ENCODE measurements at places on chromosomes 5 and 9.

- H3K27me3 ChIP-seq, result no peaks in the 10 kb centered on the region
- H3K4me1 ChIP-seq, result no peaks in the 10 kb centered on the region
- DNase-seq, result no peak
- H3K4me3 ChIP-seq, result no peak overlapping the region
These were observed 429.9 kb downstream of the NR2F1-AS1 start for GRCh38 chr5:93151121-93151520.

DNA sequence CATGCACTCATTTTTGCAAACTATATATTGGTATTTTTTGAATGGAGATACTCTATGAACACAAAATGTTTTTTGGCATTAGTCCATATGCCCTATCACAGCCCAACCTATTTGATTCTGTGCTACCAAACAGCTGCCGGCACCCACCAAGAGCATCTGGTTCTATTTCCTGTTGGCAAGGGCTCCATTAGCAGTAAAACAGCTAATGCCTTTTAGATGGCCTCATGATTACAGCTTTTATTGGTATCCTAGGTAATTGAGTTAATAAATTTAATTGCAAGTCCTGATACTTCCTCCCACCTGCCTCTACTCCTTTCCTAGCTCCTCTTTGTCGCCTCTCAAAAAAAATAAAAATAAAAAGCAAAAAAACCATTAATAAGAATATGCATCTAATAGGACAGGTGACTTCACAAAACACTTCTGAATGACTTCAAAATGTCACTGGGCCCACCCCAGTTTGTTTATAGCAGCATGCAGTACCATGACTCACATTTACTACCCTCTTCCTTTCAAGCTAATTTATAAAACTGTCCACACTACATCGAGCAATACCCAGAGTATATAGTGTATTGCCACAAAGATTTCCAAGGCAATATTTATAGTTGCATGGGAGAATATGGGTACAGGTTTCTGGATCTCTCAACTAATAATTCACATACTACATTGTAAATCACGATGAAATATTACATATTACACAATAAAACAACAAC lies 620.4 kb downstream of the SLCO4C1 start:
- no peak overlapping the region for H3K27ac ChIP-seq
- H3K36me3 ChIP-seq, result no peaks in the 10 kb centered on the region
- H3K4me3 ChIP-seq, result no peak overlapping the region
- no peaks in the 10 kb centered on the region for H3K4me1 ChIP-seq
- no peak for DNase-seq
- no peaks in the 10 kb centered on the region for H3K27me3 ChIP-seq

DNA sequence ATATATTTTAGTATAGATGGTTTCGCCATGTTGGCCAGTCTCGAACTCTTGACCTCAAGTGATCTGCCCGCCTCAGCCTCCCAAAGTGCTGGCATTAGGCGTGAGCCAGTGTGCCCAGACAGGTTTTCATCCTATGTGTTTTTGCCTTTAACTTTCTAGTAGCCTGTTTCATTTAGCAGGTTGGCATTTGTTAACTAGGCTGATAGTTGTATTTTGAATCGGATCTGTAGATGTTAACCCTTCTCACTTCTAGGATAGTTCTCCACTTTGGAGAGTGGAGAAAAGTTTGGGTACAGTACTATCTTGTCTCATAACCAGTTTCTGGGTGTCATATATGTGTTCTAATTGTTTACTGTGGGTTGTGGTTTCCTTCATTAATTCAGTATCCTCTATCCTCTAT lies 7.3 kb upstream of the FGF18 start:
- H3K4me1 ChIP-seq, result no peaks in the 10 kb centered on the region
- no peak overlapping the region for H3K27ac ChIP-seq
- H3K27me3 ChIP-seq, result no peaks in the 10 kb centered on the region
- no peak for DNase-seq

DNA sequence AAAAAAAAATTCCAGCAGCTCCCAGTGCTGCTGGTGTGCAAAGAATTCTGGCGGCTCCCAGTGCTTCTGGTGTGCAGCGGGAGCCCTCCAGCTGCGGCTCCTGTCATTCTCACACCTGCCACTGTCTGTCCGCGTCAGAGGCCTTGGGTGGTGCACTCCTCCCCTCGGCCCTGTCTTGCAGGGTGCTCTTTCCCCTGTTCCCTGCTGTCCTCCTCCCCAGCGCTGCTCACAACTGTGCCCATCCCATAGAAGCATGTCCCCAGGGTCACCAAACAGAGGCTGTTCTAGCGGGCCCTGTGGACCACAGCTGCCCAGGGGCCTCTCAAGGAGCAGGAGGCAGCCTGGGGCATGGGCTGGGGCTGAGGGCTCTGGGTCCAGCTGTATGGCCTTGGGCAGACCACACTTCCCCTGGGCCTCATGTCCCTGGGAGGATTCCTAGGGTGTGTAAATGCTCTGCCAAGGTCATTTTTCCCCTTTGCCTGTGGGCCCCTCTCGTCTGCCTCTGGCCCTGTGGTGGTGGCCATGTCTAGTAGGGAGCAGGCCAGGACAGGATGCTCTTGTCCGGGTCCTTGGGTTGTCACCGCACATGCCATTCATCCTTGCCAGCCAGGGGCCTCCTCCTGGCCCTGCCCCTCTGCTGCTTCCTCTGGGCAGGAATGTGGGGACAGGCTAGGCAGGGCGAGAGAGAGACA lies 68.2 kb downstream of the PHF2 start:
- H3K27me3 ChIP-seq, result no peaks in the 10 kb centered on the region
- no peaks in the 10 kb centered on the region for H3K36me3 ChIP-seq
- H3K4me3 ChIP-seq, result no peak overlapping the region
- H3K27ac ChIP-seq, result no peak overlapping the region

DNA sequence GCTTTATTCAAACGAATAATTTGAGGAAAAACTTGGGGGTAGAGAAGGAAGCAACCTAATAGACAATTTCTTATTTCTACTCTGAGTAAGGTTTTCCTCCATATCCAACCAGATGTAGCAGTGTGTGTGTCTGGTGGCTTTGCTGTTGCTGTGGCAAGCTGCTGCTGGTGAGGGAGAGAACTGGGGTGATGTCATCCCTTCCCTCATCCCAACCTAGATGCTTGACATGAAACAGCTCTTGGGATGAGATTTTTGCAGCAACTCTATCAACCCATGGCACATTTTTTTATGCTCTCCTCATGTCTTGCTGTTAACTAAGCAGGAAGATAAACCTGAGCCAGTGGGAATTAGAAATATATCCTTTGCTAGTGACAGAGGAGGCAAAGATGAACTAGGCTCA lies 135.8 kb downstream of the PCSK1 start:
- DNase-seq, result no peak
- H3K27ac ChIP-seq, result no peak overlapping the region
- no peaks in the 10 kb centered on the region for H3K4me1 ChIP-seq

DNA sequence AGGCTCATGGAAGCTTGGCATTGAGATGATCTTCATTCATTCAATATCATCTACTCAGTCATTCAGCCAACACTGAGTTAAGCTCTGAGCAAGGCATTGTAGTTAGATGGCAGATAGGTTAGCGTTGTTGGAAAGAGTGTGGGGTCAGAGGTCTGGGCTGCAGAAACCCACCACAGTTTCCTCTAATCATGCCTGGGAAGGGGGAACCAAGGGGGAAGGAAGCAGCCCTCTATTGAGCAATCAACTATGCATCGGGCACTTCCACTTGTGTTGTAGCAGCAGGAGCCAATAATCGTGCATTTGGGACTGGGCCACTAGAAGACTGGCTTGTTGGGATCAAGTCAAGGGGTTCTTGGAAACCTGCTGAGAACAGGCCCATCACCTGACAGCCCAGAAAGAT lies 139.1 kb downstream of the PIP5K1B start:
- H3K27me3 ChIP-seq, result no peaks in the 10 kb centered on the region
- H3K36me3 ChIP-seq, result no peaks in the 10 kb centered on the region
- H3K4me3 ChIP-seq, result no peak overlapping the region
- no peak overlapping the region for H3K27ac ChIP-seq

GRCh38 chr5:158995694-158996173 lies 104.0 kb downstream of the EBF1 start:
- H3K4me3 ChIP-seq, result no peak overlapping the region
- peak; percentile 55 for DNase-seq
- H3K4me1 ChIP-seq, result peaks cover 25% of the 10 kb centered on the region
- H3K27me3 ChIP-seq, result no peaks in the 10 kb centered on the region
- H3K27ac ChIP-seq, result peak overlapping the region; percentile 59

DNA sequence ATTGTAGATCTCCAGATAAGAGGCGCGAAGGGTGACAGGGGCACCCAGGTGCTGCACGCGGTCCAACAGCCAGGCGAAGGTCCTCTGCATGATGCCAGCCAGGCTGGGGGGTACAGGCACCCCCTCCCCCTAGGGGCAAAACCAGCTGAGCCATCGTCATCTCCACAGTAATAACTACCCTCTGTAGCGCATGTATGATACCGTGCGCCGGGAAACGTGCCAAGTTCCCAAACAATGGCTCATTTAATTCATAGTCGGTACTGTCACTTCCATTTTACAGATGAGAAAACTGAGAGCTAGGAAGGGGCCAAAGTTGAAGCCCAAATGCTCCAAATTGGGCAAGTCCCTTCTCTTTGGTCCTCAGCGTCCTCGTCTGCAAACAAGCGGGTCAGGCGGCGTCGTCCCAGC lies 1.5 kb downstream of the KIF12 start:
- H3K36me3 ChIP-seq, result no peaks in the 10 kb centered on the region
- H3K4me3 ChIP-seq, result peak overlapping the region; percentile 35
- H3K4me1 ChIP-seq, result peaks cover 5% of the 10 kb centered on the region
- no peak overlapping the region for H3K27ac ChIP-seq

- DNase-seq, result no peak
- H3K4me3 ChIP-seq, result no peak overlapping the region
- H3K27ac ChIP-seq, result no peak overlapping the region
- no peaks in the 10 kb centered on the region for H3K36me3 ChIP-seq
- no peaks in the 10 kb centered on the region for H3K27me3 ChIP-seq
These were observed 218.1 kb upstream of the CD180 start for GRCh38 chr5:67414712-67415111.

DNA sequence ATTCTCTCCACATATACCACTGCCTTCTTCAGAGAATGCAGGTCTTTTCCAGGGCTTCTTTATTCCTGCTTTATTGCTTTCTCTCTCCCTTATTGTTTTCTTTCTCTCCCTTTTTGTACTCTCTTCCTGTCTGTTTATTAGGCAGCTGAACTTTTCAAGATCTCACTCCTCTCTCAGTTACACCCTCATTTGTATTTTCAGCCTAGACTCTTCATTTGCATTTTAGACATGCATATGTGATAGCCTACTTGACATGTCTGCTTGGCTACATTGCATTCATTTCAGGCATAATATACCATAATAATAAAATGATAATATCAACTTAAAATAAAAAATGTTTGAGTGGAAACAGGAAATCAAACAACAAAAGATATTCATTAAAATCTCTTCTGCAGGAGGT lies 377.9 kb upstream of the TNC start:
- no peak overlapping the region for H3K27ac ChIP-seq
- no peak overlapping the region for H3K4me3 ChIP-seq
- H3K4me1 ChIP-seq, result no peaks in the 10 kb centered on the region

GRCh38 chr5:17838469-17838868 lies 204.2 kb downstream of the TAF11L14 start:
- no peaks in the 10 kb centered on the region for H3K36me3 ChIP-seq
- DNase-seq, result no peak
- H3K27ac ChIP-seq, result no peak overlapping the region
- H3K4me3 ChIP-seq, result no peak overlapping the region
- H3K4me1 ChIP-seq, result no peaks in the 10 kb centered on the region
- H3K27me3 ChIP-seq, result no peaks in the 10 kb centered on the region

DNA sequence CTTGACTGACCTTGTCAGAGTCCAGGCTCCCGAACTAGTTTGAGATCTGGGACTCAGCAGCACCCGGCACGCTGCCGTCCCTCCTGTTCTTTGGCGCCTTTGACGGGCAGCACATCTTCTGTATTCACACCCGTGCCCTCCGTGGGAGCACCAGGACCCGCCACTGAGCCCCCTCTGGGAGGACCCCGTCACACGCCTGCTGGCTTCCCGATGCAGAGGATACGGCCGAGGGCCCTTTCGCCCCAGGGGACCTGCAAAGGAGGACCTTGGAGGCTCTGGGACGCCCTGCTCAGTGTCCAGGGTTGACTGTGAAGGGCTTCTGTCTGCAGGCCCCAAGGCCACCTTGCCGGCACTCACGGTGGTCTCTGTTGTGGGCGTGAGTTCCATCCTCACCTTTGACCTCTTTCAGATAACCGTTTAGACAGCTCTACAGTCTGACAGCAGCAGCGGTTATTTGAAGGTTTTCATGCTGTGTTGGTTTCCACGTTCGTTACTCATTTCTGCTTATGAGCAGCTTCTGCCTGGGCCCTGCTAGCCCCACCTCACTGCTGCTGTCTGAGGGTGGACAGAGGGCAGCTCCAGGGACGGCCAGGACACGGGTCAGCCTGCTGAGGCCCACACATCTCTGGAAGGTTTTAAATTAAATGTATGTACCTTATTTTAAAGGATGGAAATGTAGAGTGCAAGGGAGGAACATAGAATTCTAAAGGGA lies 12.6 kb upstream of the EXOC3 start:
- no peak overlapping the region for H3K4me3 ChIP-seq
- no peak overlapping the region for H3K27ac ChIP-seq
- no peak for DNase-seq
- no peaks in the 10 kb centered on the region for H3K4me1 ChIP-seq

GRCh38 chr5:137310051-137310730 lies 188.9 kb downstream of the SPOCK1 start:
- H3K4me1 ChIP-seq, result no peaks in the 10 kb centered on the region
- H3K27ac ChIP-seq, result no peak overlapping the region
- DNase-seq, result no peak
- H3K36me3 ChIP-seq, result no peaks in the 10 kb centered on the region
- H3K27me3 ChIP-seq, result no peaks in the 10 kb centered on the region
- no peak overlapping the region for H3K4me3 ChIP-seq

DNA sequence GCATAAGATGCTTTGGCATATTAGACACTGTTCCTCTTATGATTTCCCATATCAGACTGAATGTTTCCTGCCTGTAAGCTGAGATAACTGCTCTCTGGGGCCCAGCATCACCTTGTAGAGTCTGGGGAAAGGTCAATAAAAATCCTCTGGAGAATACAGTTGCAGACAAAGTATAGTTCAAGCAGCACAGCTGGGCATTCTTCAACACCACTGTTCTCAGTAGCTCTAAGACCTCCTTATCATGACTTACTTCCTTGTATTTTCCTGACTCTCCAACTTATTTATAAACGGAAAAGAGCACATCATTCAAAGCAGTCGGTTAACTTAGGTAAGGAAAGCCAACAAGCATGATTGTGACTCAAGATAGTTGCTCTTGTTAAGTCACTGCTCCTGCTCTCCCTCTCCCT lies 208.7 kb upstream of the RASEF start:
- H3K36me3 ChIP-seq, result no peaks in the 10 kb centered on the region
- no peak overlapping the region for H3K27ac ChIP-seq
- no peak overlapping the region for H3K4me3 ChIP-seq

DNA sequence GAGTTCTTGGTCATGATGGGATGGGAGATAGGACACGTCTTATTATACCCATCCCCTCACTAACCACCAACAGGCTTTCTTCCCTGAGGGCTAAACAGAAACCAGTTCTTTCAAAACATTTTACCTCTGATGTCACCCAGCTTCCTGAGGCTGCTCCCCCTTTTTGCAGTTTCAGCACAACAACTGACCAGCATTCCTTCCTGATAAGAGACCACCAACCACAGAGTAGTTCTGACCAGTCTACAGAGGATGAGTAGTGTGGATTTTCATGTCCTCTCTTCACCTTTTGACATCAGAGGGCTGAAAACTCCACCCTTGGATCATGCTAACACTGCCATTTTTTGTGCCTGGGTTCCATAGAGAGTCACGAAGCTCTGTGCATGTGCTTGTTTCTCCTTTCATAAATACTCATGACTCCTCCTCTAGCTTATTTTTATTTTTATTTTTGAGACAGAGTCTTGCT lies 82.6 kb downstream of the OSTF1 start:
- peaks cover 13% of the 10 kb centered on the region for H3K36me3 ChIP-seq
- no peak for DNase-seq
- no peak overlapping the region for H3K4me3 ChIP-seq
- no peaks in the 10 kb centered on the region for H3K27me3 ChIP-seq

GRCh38 chr9:130940693-130941576 lies 1.9 kb upstream of the FIBCD1 start:
- peaks cover 32% of the 10 kb centered on the region for H3K4me1 ChIP-seq
- H3K27me3 ChIP-seq, result peaks cover 40% of the 10 kb centered on the region
- DNase-seq, result peak; percentile 76
- H3K36me3 ChIP-seq, result no peaks in the 10 kb centered on the region
